ENCODE measurements at places on chromosomes 12 and 14.

GRCh38 chr12:68497702-68498101 is 113.0 kb upstream of the RAP1B start:
- no peaks in the 10 kb centered on the region for H3K27me3 ChIP-seq
- no peaks in the 10 kb centered on the region for H3K36me3 ChIP-seq
- H3K4me1 ChIP-seq: peaks cover 7% of the 10 kb centered on the region

GRCh38 chr12:27901959-27902358 is 70.6 kb downstream of the PTHLH start:
- DNase-seq: no peak
- H3K4me3 ChIP-seq: no peak overlapping the region
- H3K27ac ChIP-seq: no peak overlapping the region
- no peaks in the 10 kb centered on the region for H3K27me3 ChIP-seq

- peaks cover 48% of the 10 kb centered on the region for H3K27me3 ChIP-seq
- peak overlapping the region; percentile 5 for H3K27ac ChIP-seq
- H3K4me1 ChIP-seq: peaks cover 6% of the 10 kb centered on the region
- peak overlapping the region; percentile 71 for H3K4me3 ChIP-seq
- peak; percentile 99 for DNase-seq
These were observed 6.5 kb downstream of the LAG3 start for GRCh38 chr12:6778574-6779550.

- no peaks in the 10 kb centered on the region for H3K27me3 ChIP-seq
- no peak for DNase-seq
- no peaks in the 10 kb centered on the region for H3K36me3 ChIP-seq
- no peak overlapping the region for H3K4me3 ChIP-seq
These were observed 53.5 kb downstream of the PIWIL1 start for GRCh38 chr12:130391186-130391585.

DNA sequence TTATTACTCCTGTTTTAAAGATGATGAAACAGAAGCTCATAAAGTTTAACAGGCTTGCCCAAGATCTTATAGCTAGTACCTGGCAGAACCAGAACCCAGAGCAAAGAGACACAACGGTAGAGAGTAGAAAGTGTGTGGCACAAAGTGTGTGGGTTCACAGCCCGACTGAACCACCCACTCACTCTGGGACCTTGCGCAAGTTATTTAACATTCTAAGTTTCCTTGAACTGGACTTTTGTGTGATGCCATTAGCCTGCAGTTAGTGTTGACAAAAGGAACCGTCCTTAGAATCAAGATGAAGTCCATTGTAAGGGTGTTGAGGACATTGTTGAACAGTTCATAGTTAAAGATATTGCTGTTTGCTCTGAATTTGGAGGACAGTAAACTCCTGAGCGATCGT is 29.9 kb upstream of the RIC8B start:
- H3K36me3 ChIP-seq: no peaks in the 10 kb centered on the region
- no peak for DNase-seq
- H3K27ac ChIP-seq: no peak overlapping the region
- H3K4me3 ChIP-seq: no peak overlapping the region
- peaks cover 33% of the 10 kb centered on the region for H3K4me1 ChIP-seq
- no peaks in the 10 kb centered on the region for H3K27me3 ChIP-seq

- H3K4me1 ChIP-seq: peaks cover 39% of the 10 kb centered on the region
- H3K27me3 ChIP-seq: peaks cover 22% of the 10 kb centered on the region
- no peaks in the 10 kb centered on the region for H3K36me3 ChIP-seq
- no peak for DNase-seq
These were observed 12.1 kb upstream of the BMP4 start for GRCh38 chr14:53968726-53969125.

DNA sequence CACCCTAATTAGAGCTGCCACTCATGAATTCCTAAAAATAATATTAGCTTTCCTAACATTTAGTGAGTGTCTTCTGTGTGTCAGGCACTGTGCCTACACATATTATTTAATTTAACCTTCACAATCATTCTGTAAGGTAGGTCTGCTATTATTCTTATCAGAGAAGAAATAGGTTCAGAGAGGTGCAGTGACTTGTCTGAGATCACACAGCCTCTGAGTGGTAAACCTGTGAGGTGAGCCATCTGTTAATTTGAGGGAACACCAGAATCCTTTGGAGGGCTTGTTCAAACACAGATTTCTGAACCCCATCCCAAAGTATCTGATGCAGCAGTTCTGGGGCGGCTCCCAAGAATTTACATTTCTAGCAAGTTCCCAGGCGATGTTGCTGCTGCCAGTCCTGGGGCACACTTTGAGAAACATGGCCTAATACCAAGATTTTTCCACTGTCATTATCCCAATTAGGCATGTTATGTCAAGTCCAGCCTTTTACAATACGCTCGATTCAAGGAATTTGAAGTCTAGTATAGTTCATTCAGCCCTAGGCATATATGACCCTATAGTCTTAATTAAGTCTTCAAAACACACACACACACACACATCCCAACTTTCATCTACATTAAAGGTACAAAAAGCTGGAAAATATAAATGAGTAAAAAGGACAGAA is 19.9 kb upstream of the COX6A1 start:
- no peaks in the 10 kb centered on the region for H3K27me3 ChIP-seq
- DNase-seq: no peak
- no peak overlapping the region for H3K27ac ChIP-seq
- H3K4me1 ChIP-seq: peaks cover 12% of the 10 kb centered on the region
- no peaks in the 10 kb centered on the region for H3K36me3 ChIP-seq

GRCh38 chr12:132071040-132071810 is 72.9 kb downstream of the DDX51 start:
- peaks cover 14% of the 10 kb centered on the region for H3K36me3 ChIP-seq
- no peak overlapping the region for H3K4me3 ChIP-seq
- H3K27me3 ChIP-seq: no peaks in the 10 kb centered on the region
- no peaks in the 10 kb centered on the region for H3K4me1 ChIP-seq
- H3K27ac ChIP-seq: no peak overlapping the region

DNA sequence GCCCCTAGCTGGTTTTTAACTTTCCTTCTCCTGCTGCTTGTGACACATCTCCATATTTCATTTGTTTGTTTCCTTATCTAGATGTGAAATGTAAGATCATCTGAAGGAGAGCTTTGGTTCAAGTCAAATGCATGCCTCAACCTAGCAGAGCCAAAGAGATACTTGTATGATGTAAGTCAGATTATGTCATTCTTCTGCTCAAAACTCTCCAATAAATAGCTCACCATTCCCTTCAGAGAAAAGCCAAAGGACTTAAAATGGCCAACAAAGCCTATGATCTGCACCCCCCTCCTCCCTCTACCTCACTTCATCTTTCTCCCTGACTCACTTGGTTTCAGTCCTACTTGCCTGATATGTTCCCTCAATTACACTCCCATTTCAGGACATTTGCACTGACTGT is 68.1 kb downstream of the COX16 start:
- peak overlapping the region; percentile 99 for H3K27ac ChIP-seq
- no peak overlapping the region for H3K4me3 ChIP-seq
- peaks cover 50% of the 10 kb centered on the region for H3K4me1 ChIP-seq
- H3K27me3 ChIP-seq: no peaks in the 10 kb centered on the region

DNA sequence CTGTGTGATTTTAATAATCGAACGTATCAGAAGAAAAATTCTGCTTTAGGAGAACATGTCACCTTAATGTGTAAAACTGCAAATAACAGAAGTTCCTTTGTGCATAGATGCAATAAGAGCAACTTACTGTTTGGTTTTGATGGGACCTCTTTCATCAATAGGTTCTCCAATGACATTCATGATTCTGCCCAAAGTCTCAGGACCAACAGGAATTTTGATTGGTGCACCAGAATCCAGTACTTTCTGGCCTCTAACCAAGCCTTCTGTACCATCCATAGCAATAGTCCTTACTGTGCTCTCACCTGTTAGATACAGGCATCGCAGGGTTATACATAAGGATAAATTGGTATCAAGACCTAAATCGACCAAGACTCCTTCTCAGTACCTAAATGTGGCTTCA is 1.1 kb downstream of the ATP5F1B start:
- peak overlapping the region; percentile 66 for H3K4me3 ChIP-seq
- no peaks in the 10 kb centered on the region for H3K27me3 ChIP-seq
- no peak for DNase-seq
- H3K4me1 ChIP-seq: 0 out of 2 replicates have a peak, but pooled peaks cover 6% of the 10 kb centered on the region

Data from GM23338 (cell line).